Tibial nerve (tissue), 4 donors: ENCODE measurements at places on chromosomes 6 and 20. TPM values are rescaled to one million over a fixed set of nuclear protein-coding genes. Genes with fewer than 3 reads are reported as not detected.

HDGFL1 gene
- not detected for total RNA-seq

BNIP5 gene
- not detected for total RNA-seq

EDN1 gene
- 18.2 TPM for total RNA-seq

TGM3 gene
- total RNA-seq, result not detected

DNA sequence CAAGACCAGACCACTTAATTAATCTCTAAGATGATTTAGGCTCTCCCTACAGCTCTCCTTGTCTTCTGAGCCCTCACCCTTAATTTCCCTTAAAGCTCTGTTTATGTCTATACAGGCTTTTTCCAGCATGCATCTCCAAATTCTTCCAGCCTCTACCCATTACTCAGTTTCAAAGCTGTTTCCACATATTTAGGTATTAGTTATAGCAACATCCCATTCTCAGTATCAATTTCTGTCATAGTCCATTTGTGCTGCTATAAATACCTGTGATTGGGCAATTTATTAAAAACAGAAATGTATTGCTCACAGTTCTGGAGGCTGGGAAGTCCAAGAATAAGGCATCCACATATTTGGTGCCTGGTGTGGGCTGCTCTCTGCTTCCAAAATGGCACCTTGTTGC is 2.3 kb upstream of the SERPINB1 start:
- H3K27me3 ChIP-seq, result no peaks in the 10 kb centered on the region
- no peaks in the 10 kb centered on the region for H3K36me3 ChIP-seq
- H3K4me1 ChIP-seq, result peaks cover 52% of the 10 kb centered on the region
- no peak for DNase-seq
- H3K4me3 ChIP-seq, result no peak overlapping the region

DNA sequence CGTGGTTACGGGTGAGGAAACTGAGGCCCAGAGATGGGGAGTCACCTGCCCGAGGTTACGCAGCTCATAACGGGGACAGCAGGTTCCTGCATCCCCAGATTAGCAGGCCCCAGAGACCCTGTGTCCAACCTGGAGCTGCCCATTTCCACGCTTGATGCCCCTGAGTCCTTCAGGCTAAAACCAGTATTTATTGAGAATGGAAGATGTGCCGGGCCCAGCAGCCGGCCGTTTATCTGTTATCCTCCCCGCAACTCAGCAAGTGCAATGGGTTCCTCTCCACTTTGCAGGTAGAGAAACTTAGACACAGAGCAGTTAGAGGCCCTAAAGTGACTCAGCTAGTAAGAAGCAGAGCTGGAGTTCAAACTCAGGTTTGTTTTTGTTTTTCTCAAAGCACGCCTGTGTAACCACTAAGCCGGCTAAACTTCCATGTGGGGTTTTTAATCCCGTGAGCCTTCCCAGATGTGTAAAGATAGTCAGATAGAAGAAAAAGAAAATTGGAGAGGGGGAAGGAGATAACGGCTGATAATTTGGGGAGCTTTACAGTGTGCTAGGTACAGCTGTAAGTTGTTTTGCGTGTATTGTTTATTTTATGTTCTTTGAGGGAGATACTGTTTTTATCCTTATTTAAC is 775 bp downstream of the PFDN4 start:
- peak overlapping the region; percentile 93 for H3K4me3 ChIP-seq
- H3K27ac ChIP-seq, result peak overlapping the region; percentile 90
- H3K4me1 ChIP-seq, result peaks cover 42% of the 10 kb centered on the region
- H3K36me3 ChIP-seq, result no peaks in the 10 kb centered on the region
- H3K27me3 ChIP-seq, result no peaks in the 10 kb centered on the region
- DNase-seq, result no peak

GRCh38 chr20:7503501-7503900 is 436.8 kb downstream of the HAO1 start:
- H3K4me1 ChIP-seq, result no peaks in the 10 kb centered on the region
- H3K4me3 ChIP-seq, result no peak overlapping the region
- H3K27me3 ChIP-seq, result no peaks in the 10 kb centered on the region
